NCI-H82 (cell line): ENCODE measurements at places on chromosomes 5 and 9.

GRCh38 chr9:13322828-13323550, 43.5 kb upstream of the MPDZ start:
- DNase-seq: no peak

GRCh38 chr5:125499636-125500332, 753.3 kb upstream of the ZNF608 start:
- DNase-seq: peak; percentile 5

DNA sequence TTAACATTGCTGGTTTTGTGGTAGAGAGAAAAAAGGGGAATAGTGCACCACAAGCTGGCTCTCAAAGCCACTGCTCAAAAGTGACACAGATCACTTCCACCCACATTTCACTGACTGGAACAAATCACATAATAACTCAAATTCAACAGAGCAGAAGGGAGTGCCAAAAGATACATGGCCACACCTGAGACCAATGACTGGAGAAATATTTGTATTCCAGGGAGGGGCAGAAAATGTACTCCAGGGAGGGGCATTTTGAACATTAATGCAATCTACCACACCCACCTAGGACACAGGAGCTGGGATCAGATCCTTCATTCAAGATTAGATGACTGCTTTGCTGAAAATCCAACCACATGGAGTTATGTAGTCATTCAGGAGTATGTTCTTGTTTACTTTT, 44.8 kb upstream of the ALDOB start:
- DNase-seq: no peak

DNA sequence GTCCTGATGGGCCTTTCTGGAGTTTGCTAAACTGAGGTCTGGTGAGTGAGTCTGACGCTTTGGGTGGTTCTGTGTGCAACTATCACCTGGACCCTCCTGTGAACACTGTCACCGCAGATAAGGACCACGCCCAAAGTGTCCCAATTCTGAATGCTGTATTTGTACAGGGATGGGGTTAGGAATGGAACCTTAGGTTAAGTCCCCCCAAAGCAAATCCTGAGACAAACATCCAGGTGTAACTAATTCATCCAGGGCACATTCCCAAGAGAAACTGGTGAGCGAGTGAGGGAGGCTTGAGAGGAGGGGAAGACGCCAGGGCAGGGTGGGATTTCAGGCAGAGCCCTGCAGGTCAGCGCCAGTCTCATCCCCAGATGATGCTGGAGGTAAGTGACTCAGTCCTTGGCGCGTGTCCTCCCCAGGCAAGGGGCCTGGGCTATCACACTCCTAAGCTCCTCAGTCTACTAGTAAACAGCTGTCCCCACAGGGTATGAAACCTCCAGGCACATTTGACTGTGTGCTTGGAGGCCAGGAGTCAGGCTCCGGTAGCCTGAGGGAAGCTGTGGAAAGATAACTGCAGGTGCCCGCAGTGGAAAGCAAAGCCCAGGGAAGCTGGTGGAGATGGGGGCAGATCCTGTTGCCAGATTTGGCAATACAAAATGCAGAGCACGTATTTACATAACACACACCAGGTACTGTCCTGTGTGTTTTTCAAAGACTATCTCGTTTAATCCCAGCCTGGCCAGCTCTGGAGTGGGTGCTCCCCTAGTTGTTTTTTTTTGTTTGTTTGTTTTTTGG, 66.7 kb downstream of the IL6ST start:
- DNase-seq: no peak

GRCh38 chr9:20593537-20593936, 28.8 kb downstream of the MLLT3 start:
- DNase-seq: no peak

- DNase-seq: no peak
These were observed 286.2 kb downstream of the ACTL7B start for GRCh38 chr9:108569624-108570023.

GRCh38 chr9:75163764-75164163, 75.5 kb downstream of the OSTF1 start:
- no peak for DNase-seq

- DNase-seq: peak; percentile 3
These were observed 145.5 kb downstream of the HMHB1 start for GRCh38 chr5:143957455-143957854.

DNA sequence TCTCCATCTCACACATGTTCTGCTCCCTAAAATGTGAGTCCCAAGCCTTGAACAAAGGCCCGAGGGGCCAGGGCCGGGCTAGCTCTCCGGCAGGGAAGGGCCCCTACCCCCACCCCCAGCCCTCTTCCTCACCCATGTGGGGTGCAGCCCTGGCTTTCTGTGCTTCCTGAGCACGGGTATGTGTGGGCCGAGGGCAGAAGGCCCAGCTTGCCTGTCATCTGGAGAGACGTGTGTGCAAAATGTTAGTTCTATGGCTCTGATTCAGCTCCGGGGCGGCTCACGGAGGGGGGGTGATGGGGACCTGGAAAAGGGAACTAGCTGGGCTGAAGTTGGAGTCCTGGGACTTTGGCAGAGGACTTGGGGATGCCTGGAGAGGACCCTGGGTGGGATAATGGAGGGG, 90.3 kb upstream of the ARAP3 start:
- DNase-seq: no peak

- no peak for DNase-seq
These were observed 4.1 kb downstream of the HBEGF start for GRCh38 chr5:140342287-140342686.

- peak; percentile 5 for DNase-seq
These were observed 84.9 kb downstream of the SPOCK1 start for GRCh38 chr5:137414112-137414755.

DNA sequence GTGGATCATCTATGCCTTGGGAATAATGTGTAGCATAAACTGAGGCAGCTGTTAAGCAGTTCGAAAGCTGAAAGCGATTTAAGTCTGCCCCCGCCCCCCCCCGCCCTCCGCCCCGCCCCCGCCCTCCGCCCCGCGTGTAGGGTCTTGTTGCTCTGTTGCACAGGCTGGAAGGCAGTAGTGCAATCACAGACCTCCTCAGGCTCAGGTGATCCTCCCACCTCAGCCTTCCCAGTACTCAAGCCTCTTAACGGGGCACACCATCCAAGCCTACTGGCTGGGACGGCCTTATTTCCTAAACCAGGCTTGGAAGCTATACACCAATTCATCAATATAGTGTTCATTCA, 945 bp downstream of the ANKDD1B start:
- peak; percentile 82 for DNase-seq

GRCh38 chr5:172077664-172078425, 71.4 kb upstream of the FBXW11 start:
- peak; percentile 68 for DNase-seq

DNA sequence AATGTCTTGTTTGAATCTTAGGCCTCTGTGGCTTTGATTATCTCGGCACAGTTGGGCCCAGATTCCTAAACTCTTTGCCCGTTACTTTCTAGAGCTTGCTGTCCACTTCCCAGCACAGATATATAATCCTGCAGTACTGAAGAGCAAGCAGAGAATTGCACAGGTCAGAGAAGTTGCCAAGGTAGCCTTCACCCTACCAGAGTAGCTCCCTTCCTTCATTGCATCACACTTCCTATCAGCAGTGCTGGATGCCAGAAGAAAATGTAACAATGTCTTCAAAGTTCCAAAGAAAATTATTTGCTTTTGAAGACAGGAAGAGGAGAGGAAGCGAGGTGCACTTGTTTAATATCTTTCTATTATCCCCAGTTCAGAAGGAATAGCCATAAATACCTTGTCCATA, 38.1 kb upstream of the SPATA31D4 start:
- DNase-seq: no peak

- DNase-seq: peak; percentile 98
These were observed 21.4 kb upstream of the TRMT10B start for GRCh38 chr9:37732086-37732741.

GRCh38 chr9:79975621-79976256, 404.0 kb downstream of the TLE4 start:
- peak; percentile 31 for DNase-seq

DNA sequence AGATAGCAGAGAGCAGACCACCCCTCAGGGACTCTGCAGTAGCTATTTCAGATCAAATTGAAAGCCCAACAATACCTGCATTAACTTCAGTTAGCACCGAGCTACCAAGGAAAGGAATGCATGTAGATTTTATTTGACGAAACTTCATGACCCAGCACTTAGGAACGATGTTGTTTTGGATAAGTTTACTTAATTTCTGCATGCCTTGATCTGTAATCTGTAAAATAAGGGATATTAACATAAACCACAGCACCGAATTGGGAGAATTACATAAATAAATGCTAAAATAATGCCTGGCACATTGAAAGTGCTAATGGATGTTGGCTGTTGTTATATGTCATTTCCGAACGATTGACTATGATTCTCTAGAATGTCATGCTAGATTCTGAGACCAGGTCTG, 435.8 kb upstream of the CLINT1 start:
- DNase-seq: no peak

GRCh38 chr9:114289106-114289505, 33.8 kb upstream of the ORM1 start:
- no peak for DNase-seq

- DNase-seq: peak; percentile 94
These were observed 138.9 kb downstream of the RGS3 start for GRCh38 chr9:113602126-113603047.

GRCh38 chr5:150440948-150441812, 8.4 kb downstream of the RPS14 start:
- peak; percentile 18 for DNase-seq

- no peak for DNase-seq
These were observed 30.4 kb downstream of the MVB12B start for GRCh38 chr9:126357074-126357473.

DNA sequence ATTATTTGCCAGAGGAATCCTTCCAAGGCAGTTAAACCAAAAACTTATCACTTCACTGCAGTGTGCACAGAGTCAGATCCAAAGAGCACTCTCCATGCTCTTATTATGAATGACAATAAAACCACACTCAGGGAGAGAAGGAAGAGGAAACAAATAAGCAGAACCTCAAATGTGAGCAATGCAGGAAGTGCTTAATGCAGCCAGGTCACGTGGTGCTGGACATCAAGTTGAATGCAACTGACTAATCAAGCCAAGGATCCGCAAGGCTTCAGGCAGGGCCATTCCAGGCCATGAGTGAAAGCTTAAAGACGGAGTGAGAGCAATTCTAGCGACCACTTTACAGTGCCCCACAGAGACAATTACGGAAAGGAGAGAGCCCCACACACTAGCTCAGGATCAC, 230.4 kb upstream of the PUM3 start:
- DNase-seq: no peak

DNA sequence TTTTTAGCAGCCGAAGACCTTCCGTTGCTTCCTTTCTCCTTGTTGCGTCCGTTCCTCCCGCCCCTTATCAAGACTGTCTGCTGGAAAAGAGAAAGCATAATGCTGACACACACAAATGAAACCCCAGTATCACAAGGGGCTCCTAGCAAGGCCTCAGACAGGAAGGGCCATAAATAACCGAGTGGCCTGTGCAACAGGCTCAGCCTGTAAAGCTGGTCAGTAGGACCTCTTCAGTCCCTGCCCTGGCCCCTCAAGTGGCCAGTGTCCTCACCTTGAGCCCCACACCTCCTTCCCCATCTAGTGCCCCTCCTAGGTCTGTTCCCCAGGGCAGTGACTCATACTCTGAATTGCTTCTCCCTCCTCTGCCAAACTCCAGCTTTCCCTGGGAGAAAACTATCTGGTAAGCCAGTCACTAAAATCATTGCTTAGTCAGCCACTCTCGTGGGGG, 174.6 kb upstream of the IL12B start:
- no peak for DNase-seq

GRCh38 chr5:3598207-3598606, 2.6 kb downstream of the IRX1 start:
- no peak for DNase-seq

DNA sequence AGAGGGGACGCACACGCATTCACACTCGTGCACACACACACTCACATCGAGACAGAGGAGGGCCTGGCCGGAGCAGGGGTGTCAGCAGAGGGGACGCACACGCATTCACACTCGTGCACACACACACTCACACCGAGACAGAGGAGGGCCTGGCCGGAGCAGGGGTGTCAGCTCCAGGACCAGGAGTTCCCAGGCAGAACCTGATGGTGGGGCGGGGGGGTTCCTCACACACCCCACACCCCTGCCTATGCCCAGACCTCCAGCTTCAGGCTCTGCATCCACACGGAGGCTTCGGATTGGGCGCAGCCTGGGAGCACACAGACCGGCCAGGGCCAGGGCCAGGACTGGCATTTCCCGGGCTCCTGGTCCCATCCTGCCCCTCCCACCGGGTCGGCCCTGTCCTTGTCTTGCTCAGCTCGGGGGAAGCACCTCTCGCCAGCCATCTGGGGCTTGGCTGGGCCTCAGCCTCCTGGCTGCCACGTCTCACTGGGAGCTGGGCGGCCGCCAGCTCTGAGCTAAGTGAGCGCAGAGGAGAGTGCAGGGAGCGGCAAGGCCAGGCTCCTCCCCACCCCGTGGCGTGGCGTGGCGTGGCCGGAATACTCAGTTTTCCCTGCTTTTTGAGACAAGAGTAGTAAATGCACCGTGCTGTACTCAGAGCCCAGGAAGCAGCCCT, 31.3 kb downstream of the ADAMTS2 start:
- DNase-seq: no peak

GRCh38 chr5:132831095-132831860, 831 bp upstream of the SHROOM1 start:
- DNase-seq: no peak

GRCh38 chr5:5430136-5430535, 7.7 kb downstream of the ICE1 start:
- no peak for DNase-seq

DNA sequence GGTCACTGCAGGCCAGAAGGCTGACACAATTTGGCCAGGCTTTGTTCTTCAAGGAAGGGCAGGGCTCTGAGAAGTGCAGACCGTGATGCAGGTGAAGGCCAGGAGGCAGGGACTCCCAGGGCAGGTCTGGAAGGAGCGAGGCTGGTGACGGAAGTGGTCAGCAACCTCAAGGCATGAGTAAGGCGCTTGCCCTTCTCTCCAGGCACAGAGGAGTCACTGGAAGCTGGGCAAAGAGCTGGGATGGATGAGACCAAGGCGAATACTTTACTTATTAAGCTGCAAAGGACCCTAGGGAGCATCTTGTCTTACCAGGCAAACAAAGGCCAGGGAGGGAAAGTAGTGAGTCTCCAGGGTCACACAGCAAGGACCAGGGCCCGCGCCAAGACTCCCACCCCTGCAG, 18.6 kb downstream of the IRF1 start:
- no peak for DNase-seq

GRCh38 chr9:126002476-126003350, 255.5 kb downstream of the PBX3 start:
- no peak for DNase-seq
